ENCODE measurements at places on chromosomes 3 and 15.

- peak; percentile 71 for DNase-seq
Observed at GRCh38 chr3:171967137-171967783, 72.1 kb upstream of the FNDC3B start.

GRCh38 chr3:133856316-133856715 lies 39.4 kb downstream of the RAB6B start:
- DNase-seq, result no peak

GRCh38 chr3:110946810-110947209 lies 124.8 kb upstream of the NECTIN3 start:
- DNase-seq, result no peak

GRCh38 chr3:188008582-188009213 lies 145.3 kb upstream of the LPP start:
- no peak for DNase-seq

- DNase-seq, result no peak
Observed at GRCh38 chr15:92000709-92001108, 147.2 kb downstream of the SLCO3A1 start.

GRCh38 chr3:56763233-56763632 lies 38.5 kb downstream of the ARHGEF3 start:
- DNase-seq, result no peak

GRCh38 chr3:130459944-130460343 lies 57.0 kb upstream of the COL6A6 start:
- DNase-seq, result no peak

GRCh38 chr15:58546635-58547627 lies 115.1 kb downstream of the LIPC start:
- DNase-seq, result peak; percentile 97

GRCh38 chr15:39188930-39189329 lies 391.9 kb upstream of the THBS1 start:
- peak; percentile 80 for DNase-seq

DNA sequence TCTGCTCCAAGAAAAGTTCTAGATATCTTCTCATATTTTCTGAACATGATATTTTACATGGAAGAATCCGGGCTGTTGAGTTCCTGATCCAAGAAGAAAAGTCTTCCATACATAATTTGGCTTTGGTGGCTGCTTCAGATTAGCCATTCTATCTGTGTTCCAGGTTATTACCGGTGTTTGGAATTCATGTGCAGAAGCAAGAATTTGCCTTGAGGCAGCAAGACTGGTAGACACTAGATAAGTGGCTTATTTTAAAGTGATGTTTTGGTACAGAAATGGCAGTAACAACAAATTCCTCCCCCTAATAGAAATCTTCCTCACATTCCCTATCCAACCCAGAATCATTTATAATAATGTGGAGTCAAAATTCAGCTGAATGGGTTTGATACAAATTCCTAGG lies 29.2 kb downstream of the MITF start:
- DNase-seq, result peak; percentile 37

DNA sequence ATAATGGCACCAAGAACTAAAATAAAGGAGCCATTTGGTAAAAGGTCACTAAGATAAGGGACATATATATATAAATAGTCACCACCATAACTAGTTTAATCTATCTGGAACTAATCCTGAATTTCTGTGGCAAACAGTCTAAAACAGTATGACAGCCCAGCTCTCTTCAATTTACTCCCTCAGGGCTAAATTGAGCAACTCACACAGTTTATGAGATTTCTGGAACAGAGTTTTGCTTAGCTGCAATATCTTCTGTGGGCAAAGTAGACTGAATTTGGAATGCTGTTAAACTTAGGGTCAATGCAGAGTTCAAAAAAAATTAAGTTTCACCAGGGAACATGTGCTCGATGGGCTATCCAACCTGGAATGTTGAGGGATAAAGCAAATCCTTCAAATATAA lies 70.1 kb upstream of the VEPH1 start:
- DNase-seq, result peak; percentile 82

DNA sequence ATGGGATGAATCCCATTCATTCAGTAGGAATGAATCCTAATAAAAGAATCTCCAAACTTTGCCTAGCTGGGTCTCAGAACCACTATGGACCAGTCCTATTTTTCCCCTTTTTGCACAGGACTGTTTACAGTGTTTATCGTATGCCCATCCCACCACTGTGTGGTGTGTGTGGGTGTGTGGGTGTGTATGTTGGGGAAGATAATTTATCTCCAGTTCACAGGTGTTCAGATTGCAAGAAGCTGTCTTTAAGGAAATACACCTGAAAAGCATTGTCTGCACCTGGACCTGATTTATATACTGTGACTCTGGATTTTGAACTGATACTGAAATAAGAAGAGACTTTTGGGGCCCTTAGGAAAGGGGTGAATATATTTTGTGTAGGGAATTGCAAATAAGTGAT lies 24.7 kb upstream of the SHF start:
- no peak for DNase-seq

GRCh38 chr3:196995027-196995426 lies 26.4 kb upstream of the PIGZ start:
- no peak for DNase-seq

- no peak for DNase-seq
Observed at GRCh38 chr15:38819387-38819950, 254.9 kb upstream of the RASGRP1 start.

- no peak for DNase-seq
Observed at GRCh38 chr3:168100777-168101492, 5.2 kb upstream of the GOLIM4 start.

GRCh38 chr3:67601385-67601784 lies 53.0 kb downstream of the SUCLG2 start:
- DNase-seq, result no peak

GRCh38 chr3:194906970-194907629 lies 221.4 kb downstream of the FAM43A start:
- peak; percentile 26 for DNase-seq

- DNase-seq, result no peak
Observed at GRCh38 chr3:143277531-143277930, 158.0 kb downstream of the CHST2 start.
